Activated CD8-positive, alpha-beta memory T cell treated with anti-CD3 and anti-CD28 coated beads, Interleukin-2, amount 10 ng/mL, durations not matched to agents 7 days and 5 days (primary cell): ENCODE measurements at places on chromosomes 4 and X.

DNA sequence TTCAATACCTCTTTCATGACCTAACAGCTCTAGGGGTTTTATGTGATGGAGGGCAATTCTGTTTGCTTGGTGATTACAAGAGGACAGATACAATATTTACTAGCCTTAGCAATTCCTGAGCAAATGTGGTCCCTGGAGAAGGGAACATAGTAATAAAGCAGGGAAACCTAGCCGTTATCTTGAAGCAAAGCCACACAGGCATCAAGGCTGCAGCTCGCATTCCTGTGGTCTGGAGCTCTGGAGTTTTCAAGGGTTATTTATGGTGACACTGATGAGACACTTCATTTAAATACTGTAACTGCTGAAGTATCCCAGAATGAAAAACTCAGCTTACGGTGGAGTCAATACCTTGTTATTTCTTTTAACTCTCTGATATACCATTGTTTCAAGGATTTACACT lies 66.8 kb downstream of the AFF2 start:
- no peak for DNase-seq
- no peaks in the 10 kb centered on the region for H3K4me1 ChIP-seq
- no peak overlapping the region for H3K4me3 ChIP-seq
- H3K27ac ChIP-seq = no peak overlapping the region

GRCh38 chr4:187883836-187884475 lies 111.6 kb upstream of the ZFP42 start:
- no peak for DNase-seq
- no peak overlapping the region for H3K4me3 ChIP-seq
- H3K27ac ChIP-seq = no peak overlapping the region
- no peaks in the 10 kb centered on the region for H3K36me3 ChIP-seq
- no peaks in the 10 kb centered on the region for H3K27me3 ChIP-seq
- H3K4me1 ChIP-seq = no peaks in the 10 kb centered on the region

DNA sequence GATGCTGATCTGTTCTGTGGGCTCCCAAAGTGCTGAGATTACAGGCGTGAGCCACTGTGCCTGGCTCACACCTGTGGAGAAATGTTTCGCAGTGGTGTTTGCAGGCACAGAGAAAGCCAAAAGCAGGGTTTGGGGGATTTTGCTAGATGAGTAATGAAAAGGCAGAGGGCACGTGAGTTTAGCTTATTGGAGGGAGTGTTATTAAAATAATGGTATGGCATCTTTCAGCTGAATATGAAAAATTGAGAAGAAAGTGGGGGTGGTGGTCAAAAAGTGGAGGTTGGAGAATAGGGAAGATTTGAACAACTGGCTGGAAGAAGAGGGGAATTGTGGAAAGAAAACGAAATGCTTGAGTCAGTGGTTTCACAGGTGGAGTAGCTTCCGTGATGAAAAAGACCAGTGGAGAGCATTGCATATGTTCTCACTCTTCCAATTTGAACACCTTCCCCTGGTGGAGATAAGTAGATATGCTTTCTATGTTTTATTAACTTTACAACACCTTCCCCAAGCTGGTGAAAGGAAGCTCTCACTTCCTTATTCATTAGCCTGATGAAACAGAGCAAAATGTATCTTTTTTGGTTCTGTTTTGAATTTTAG lies 1.1 kb upstream of the CHST7 start:
- peak; percentile 45 for DNase-seq
- no peaks in the 10 kb centered on the region for H3K27me3 ChIP-seq
- H3K4me3 ChIP-seq = peak overlapping the region; percentile 75
- H3K27ac ChIP-seq = peak overlapping the region; percentile 82
- peaks cover 36% of the 10 kb centered on the region for H3K4me1 ChIP-seq
- peaks cover 4% of the 10 kb centered on the region for H3K36me3 ChIP-seq

- no peaks in the 10 kb centered on the region for H3K4me1 ChIP-seq
- no peak for DNase-seq
- no peak overlapping the region for H3K4me3 ChIP-seq
- H3K27me3 ChIP-seq = no peaks in the 10 kb centered on the region
- H3K27ac ChIP-seq = no peak overlapping the region
Measured at GRCh38 chrX:17414027-17414658, 39.1 kb downstream of the NHS start.

DNA sequence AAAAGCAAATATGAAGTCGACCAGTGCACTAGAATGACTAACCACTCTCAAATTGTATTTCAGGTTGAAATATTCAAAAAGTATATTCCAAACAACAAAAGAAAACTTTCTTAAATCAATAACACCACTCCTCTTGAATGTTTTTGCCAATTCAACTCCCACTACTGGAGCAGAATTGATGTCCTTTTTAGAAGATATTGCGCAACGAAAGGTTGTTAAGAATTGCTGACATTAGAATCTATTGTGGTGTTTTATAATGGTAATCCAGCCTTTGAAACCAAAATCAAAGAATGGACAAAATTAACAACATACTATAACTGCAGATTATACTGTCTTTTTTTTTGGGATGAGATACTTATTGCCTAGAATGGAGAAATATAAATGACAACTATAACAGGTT lies 331.3 kb downstream of the GRXCR1 start:
- no peak for DNase-seq
- no peaks in the 10 kb centered on the region for H3K4me1 ChIP-seq
- no peak overlapping the region for H3K4me3 ChIP-seq
- H3K36me3 ChIP-seq = no peaks in the 10 kb centered on the region

- no peak overlapping the region for H3K27ac ChIP-seq
- H3K4me1 ChIP-seq = no peaks in the 10 kb centered on the region
- H3K36me3 ChIP-seq = no peaks in the 10 kb centered on the region
- H3K27me3 ChIP-seq = no peaks in the 10 kb centered on the region
- H3K4me3 ChIP-seq = no peak overlapping the region
Measured at GRCh38 chr4:16713271-16713670, 185.2 kb downstream of the LDB2 start.

GRCh38 chrX:19840899-19841648 lies 46.3 kb downstream of the SH3KBP1 start:
- H3K4me3 ChIP-seq = peak overlapping the region; percentile 44
- peaks cover 21% of the 10 kb centered on the region for H3K36me3 ChIP-seq
- peak overlapping the region; percentile 87 for H3K27ac ChIP-seq
- H3K4me1 ChIP-seq = peaks cover 73% of the 10 kb centered on the region

- peaks cover 16% of the 10 kb centered on the region for H3K4me1 ChIP-seq
- H3K27ac ChIP-seq = no peak overlapping the region
- no peaks in the 10 kb centered on the region for H3K36me3 ChIP-seq
Measured at GRCh38 chr4:55386073-55386472, 9.7 kb upstream of the TMEM165 start.

DNA sequence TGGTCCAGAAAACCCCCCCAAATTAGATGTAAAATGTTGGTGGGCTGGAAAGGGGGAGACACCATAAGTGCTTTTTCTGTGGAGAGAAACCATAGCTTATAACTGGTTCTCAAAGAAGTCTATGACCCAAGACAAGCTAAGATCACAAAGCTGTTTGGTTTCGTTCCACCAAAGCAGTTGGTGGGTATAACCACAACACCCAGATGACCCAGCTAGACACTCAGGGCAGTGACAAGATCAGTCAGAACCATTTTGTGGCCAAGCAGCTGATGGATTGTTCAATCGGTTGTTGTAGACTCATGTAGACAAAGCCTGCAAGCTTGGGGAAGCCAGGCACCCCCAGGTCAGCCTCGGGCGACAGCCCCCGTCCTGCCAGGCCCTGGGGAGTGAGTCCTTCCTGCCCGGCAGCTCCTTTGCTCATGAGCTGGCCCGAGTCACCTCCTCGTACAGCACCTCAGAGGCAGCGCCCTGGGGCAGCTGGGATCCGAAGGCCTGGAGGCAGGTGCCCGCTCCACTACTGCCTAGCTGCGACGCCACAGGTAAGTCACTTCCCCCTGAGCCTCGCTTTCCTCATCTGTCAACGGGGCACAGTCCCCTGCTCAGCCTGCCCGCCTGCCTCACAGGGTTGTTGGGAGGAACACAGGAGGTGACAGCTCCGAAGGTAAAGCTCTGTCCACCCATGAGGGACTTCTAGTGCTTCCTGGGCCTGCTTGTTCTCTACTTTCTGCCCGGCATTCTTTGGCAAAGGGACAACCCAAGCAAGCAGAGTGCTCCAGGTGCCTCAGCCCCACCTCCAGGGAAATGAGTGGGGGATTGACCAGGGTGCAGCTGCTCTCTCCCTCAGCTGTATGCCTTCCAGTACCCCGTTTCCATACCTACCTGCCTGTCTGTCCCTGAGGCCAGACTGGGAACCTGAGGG lies 65.2 kb upstream of the MTM1 start:
- no peak overlapping the region for H3K4me3 ChIP-seq
- no peaks in the 10 kb centered on the region for H3K27me3 ChIP-seq
- peaks cover 20% of the 10 kb centered on the region for H3K4me1 ChIP-seq
- peak; percentile 52 for DNase-seq
- H3K27ac ChIP-seq = no peak overlapping the region

- H3K4me3 ChIP-seq = no peak overlapping the region
- H3K36me3 ChIP-seq = no peaks in the 10 kb centered on the region
- no peak overlapping the region for H3K27ac ChIP-seq
Measured at GRCh38 chr4:182418054-182418734, 175.0 kb downstream of the TENM3 start.

- no peak overlapping the region for H3K27ac ChIP-seq
- peaks cover 15% of the 10 kb centered on the region for H3K27me3 ChIP-seq
- H3K4me3 ChIP-seq = no peak overlapping the region
- no peaks in the 10 kb centered on the region for H3K4me1 ChIP-seq
Measured at GRCh38 chr4:53917729-53918128, 146.7 kb downstream of the CHIC2 start.

- H3K4me3 ChIP-seq = no peak overlapping the region
- H3K27me3 ChIP-seq = peaks cover 3% of the 10 kb centered on the region
Measured at GRCh38 chr4:143402776-143403552, 66.3 kb downstream of the GAB1 start.

DNA sequence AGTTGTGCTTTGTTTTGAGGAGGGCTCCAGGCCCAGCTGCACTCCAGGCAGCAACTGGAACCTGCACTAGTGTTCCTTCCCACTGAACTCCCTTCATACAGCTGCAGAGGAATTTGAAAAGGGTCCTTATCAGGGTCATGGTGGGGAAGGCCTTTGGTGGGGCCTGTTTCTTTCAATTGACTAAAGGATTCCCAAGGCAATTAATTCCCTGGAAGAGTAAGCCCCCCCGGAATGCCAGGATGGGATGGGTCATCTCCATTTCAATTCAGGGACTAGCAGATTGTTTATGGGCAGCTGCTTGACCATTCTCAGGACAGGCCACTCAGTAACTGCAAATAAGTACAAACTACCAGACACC lies 45.3 kb downstream of the TSC22D3 start:
- H3K4me1 ChIP-seq = no peaks in the 10 kb centered on the region
- H3K4me3 ChIP-seq = no peak overlapping the region
- no peak for DNase-seq
- H3K27me3 ChIP-seq = no peaks in the 10 kb centered on the region

DNA sequence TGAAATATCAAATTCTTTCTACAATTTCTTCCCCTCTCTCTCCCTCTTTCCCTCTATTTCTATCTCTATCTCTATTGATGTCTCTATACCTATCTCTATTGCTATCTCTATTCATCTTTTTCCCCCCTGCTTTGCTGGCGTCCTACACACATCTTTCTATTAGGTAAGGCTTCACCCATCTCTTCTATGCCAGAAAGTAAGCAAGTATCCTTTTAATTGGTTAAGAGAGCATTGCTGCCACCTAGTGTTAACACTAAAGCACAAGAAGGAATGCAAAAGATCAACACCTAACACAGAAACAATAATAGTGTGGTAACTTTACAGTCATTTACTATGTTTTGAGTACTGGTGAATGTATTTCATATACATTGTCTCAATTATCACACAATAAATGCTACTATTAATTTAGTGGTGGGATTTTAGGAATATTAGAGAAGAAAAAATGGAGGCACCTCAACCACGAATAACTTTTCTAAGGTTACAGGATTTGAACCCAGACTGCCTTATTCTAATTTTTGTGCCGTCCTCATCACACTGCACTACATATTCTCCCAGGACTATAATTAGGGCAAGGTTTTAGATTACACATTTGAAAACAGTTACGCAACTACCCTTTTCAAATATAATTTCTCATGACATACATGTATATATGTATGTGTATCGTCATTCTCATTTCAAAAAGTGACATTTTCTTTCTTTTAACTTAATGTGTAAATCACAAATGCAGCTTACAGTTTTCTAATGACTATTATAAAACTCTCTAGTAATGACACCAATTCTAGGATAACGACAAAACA lies 3.7 kb upstream of the C4orf36 start:
- DNase-seq = no peak
- H3K36me3 ChIP-seq = no peaks in the 10 kb centered on the region
- peaks cover 9% of the 10 kb centered on the region for H3K4me1 ChIP-seq
- no peak overlapping the region for H3K4me3 ChIP-seq
- no peak overlapping the region for H3K27ac ChIP-seq

DNA sequence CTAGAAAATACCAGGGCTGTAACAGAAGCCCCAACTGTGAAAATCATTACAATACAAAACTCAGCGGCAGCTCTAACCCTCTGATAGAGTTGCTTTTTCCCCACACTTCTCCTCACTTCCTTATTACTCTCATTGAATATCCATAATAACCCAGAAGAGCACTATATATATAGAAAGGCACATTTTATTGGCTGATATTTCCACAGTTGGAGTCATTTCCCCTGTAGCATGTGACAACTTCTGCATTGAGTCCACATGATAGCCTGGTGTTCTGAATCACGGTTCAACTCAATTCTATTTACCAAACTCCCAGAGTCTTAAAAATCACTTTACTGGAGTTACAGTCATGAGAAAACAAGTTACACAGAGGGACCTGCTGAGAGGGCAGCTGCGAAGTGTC lies 46.6 kb upstream of the NWD2 start:
- H3K36me3 ChIP-seq = no peaks in the 10 kb centered on the region
- H3K4me1 ChIP-seq = no peaks in the 10 kb centered on the region
- H3K27ac ChIP-seq = no peak overlapping the region
- no peak for DNase-seq

DNA sequence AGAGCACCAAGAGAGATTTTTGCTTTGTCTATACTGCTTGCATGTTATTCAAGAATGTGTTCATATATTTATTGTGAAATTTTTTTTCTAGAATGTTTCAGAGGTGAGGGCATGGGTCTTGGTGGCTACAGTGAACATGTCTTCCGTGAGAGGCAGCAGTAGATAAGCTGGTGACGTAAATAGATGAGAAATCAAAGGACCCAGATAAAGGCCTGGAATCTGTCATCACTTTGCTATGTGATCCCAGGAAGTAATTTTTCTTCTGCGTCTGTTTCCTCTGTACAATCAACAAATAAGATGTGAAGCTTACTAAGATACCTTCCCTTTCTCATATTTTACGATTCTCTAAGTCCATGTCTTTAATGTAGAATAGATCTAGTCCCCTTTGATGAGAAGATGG lies 129.1 kb downstream of the COL4A6 start:
- DNase-seq = no peak
- no peaks in the 10 kb centered on the region for H3K36me3 ChIP-seq
- no peak overlapping the region for H3K4me3 ChIP-seq

DNA sequence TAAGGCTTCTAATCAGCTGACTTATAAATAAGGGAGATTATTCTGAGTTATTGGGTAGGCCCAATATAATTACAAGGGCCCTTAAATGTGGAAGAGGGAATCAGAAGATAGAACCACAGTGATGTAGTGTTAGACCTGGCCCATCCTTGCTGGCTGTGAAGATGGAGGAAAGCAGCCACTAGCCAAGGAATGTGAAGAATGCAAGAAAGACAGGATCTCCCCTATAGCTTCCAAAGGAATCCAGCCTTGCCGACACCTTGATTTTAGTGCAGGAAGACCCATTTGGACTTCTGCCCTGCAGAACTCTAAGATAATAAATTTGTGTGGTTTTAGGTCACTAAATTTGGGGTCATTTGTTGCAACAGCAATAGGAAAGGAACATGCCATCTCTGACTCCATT lies 150.6 kb downstream of the SPATA18 start:
- no peaks in the 10 kb centered on the region for H3K4me1 ChIP-seq
- H3K36me3 ChIP-seq = peaks cover 1% of the 10 kb centered on the region
- no peak overlapping the region for H3K27ac ChIP-seq
- H3K4me3 ChIP-seq = no peak overlapping the region
- H3K27me3 ChIP-seq = no peaks in the 10 kb centered on the region
